ENCODE measurements at places on chromosomes 1 and 21.

GRCh38 chr1:243343970-243344937, 88.4 kb downstream of the SDCCAG8 start:
- DNase-seq: no peak

- no peak for DNase-seq
These were observed 60.8 kb downstream of the NDUFS5 start for GRCh38 chr1:39086865-39087409.

DNA sequence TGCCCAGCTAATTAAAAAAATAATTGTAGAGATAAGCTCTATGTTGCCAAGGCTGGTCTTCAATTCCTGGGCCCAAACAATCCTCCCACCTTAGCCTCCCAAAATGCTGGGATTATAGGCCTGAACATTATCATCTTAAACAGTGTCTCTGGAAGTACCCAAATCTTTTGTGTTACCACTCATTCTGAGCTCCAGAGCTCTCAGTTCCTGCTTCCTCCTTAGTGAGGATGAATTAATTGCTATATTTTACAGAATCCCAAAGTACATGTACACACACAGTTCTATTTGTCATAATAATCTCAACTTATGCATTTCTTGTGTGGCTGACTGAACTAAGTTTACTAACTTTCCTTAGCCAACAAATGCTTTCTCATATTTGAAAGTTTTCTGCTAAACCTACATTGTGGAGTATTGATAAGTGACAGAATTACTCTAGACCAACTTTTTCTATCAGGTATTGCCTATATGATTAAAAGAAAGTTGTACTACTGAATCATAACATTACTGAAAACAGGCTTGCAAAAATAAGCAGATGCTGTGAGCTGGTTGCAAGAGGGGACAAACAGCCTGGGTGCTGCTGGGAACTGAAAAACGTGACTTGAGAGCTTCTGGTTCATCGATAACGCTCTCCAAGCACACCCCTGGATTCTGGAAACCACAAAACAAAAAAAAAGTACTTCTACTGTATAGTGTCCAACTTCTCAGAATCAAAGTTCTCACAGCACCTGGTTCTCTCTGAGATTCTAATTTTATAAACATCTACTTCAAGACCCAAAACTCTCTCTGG, 15.3 kb downstream of the VAV3 start:
- DNase-seq: no peak

- DNase-seq: no peak
These were observed 107.8 kb upstream of the WNT4 start for GRCh38 chr1:22250724-22251123.

- no peak for DNase-seq
These were observed 173.2 kb upstream of the ATP1B1 start for GRCh38 chr1:168933141-168933805.

DNA sequence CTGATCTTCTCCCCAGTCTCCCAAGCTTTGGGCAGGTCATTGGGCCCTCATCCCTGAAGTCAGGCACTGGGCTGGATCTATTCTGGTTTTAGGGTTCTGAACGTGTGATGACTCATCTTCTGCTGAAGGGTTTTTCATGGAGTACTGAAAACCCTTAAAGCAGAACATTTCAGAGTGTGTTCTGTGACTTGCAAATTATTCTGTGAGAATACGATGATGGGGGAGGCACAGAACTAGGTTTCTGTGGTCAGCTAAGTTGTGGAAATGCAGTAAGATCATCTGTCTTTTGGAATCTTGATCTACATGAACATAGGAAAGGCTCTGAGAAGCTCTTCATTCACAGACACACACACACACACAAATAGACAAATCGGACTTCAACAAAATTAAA, 46.2 kb downstream of the NAV1 start:
- DNase-seq: no peak

DNA sequence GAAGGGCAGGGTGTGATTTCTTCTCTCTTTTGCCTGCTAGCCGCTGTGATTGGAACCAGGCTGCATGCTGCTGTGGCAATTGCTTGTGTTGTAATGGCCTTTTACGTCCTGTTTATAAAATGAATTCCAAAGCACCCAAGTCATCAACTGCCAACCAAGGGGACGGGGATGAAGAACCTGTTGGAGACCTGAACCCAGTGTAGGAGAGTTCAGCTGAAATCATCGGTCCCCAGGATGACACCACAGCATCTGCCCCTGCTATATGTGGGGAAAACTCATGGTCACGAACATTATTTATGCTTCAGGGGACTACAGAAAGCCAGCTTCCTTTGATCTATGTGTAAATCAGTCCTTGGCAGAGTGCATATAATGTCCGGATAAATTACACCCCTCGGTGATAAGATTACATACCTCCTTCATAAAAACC, 3.8 kb downstream of the TMEM167B start:
- no peak for DNase-seq

GRCh38 chr1:8910914-8911313, 32.4 kb upstream of the ENO1 start:
- DNase-seq: no peak

GRCh38 chr1:188782220-188782841, 1695.3 kb downstream of the BRINP3 start:
- DNase-seq: no peak
